NCI-H2107 (cell line): ENCODE measurements at places on chromosomes 2 and 18.
A peak's percentile ranks its signal among the peaks of the same experiment; 100 is the strongest.

GRCh38 chr18:22340331-22340730 lies 77.4 kb downstream of the CTAGE1 start:
- DNase-seq: no peak

DNA sequence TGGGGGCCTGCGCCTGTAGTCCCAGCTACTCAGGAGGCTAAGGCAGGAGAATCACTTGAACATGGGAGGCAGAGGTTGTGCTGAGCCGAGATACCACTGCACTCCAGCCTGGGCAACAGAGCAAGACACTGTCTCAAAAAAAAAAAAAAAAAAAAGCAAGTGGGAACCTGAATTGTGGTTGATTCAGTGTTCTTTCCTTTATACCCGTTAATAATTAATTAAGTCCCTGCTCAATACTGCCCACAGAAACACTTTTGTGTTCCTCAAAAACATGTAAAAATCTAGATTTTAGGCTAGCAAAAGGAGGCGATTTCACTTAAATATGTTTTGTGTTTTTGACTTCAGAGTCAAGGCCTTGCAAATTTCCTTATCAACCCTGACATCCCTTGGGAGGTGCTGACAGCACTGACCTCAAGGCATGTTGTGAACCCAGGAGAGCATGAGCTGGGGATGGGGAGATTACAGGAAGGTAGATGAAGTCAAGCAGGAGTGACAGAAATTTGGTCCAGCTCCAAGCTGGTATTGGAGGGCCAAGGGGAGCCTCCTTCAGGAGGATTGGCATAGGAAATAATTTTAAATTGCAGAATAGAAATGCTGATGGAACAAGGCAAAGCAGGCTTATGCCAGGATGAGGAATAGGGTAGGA lies 89.0 kb upstream of the PNPT1 start:
- no peak for DNase-seq

DNA sequence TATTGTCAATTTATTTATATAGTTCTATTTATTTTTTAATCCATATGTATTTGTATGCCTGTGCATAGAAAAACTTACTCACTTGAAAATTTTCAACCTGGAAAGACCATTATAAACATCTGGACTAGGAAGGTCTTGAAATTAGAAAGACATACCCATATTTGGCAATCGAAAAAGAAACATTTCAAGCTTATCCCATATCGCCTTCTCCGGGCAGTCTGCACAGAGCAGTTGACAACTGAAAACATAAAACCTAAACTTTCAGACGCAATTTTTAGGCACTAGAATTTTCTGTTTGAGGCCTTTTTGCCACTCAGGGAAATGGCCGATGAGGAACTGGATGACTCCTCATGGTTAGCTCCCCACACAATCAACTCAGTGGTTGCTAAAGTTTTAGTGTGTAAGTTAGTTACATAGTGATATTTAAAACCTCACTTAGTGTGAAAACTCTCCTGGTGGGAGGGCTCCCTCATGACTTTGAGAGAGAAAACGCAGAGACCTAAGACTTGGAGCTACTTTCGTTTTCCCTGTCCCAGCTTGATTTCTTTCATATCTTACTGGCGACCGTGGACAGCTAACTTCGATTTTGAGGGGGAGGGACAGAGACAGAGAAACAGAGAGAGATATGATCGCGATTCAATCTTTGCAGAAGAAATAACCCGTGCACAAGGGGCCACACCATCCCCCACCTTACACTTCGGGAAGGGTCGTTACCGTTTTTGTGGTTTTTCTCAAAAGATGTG lies 3.2 kb upstream of the HOXD12 start:
- no peak for DNase-seq

- no peak for DNase-seq
These were observed 2.5 kb upstream of the ADRA2B start for GRCh38 chr2:96118698-96119388.

DNA sequence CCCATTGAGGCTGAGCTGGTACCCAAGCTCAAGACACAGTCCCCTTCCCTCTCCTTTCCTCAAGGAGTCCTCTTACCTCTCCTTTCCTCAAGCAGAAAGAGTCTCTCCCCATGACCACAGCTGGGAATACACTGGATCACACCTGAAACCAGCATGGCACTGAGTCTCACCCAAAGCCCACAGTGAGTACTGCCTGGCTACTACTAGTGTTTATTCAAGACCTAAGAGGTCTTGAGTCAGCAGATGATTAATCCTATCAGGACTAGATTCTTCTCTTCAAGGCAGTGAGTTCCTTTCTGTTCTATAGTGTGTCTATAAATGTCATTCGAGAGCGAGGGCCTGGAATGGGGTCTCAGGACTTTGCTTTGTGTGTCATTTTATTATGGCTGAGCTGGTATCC lies 111.4 kb downstream of the METTL4 start:
- no peak for DNase-seq

- no peak for DNase-seq
These were observed 40.1 kb downstream of the AGPS start for GRCh38 chr2:177432703-177433102.

DNA sequence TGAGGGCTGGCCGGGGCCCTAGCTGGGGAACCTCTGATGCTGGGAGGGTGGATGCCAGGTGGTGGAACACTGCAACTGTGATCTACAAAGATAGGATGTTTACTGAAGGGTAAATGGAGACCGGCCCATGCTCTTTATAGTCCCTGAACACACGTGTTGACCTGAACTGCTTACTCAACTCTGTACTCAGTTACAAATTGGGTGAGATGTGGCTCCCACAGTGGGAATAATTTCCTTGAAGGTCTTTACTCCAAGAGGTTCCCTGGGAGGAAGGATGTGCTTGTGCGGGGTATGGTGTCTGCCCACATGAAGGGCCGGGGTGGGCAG lies 254.1 kb downstream of the PRKCE start:
- DNase-seq: no peak

GRCh38 chr2:25951071-25951547 lies 31.2 kb downstream of the KIF3C start:
- peak; percentile 82 for DNase-seq
